Stimulated activated CD4-positive, alpha-beta T cell treated with anti-CD3 and anti-CD28 coated beads, Interleukin-15, amount 100 ng/mL, for 1 hour (primary cell): ENCODE measurements at places on chromosomes 6 and 20.

DNA sequence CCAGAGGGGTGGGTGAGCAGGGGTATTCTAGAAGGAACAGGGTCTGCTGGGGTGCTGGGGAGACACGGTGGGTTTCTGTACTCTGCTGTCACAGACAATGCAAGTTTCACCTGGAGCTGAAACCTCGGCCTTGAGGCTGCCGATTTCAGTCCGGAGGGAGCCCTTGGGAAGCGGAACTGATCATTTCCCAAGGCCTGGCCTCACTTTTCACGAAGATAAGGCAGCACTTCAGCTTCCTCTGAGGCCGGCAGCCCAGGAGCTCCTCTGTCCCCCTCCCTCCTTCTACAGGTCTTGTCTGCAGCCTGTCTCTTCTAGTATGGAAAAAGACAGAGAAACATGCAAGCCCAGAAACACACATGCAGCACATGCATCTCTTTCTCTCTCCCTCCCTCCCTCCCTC lies 242.1 kb downstream of the CDC5L start:
- DNase-seq = no peak

- no peak for DNase-seq
Observed at GRCh38 chr6:38131527-38131965, 312.0 kb downstream of the ZFAND3 start.

DNA sequence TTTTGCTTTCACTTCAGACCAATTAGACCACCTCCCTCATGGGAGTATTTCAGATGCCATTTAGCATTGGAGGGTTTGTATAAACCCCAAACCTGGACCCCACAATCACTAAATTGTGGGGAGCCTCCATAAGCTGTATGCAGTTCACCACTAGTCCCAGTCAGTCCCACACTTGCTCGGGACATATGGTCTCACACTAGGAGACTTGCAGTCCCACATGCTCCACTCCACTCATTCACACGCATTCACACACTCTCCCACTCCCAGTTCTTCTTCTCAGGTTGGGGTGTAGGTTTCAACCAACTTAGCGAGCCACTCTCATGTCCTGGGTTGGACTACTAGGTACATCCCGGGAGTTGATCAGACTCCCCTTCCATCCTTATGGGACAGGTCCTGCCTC lies 84.5 kb upstream of the GPR6 start:
- DNase-seq = no peak

GRCh38 chr6:88298066-88298845 lies 132.1 kb upstream of the CNR1 start:
- no peak for DNase-seq

DNA sequence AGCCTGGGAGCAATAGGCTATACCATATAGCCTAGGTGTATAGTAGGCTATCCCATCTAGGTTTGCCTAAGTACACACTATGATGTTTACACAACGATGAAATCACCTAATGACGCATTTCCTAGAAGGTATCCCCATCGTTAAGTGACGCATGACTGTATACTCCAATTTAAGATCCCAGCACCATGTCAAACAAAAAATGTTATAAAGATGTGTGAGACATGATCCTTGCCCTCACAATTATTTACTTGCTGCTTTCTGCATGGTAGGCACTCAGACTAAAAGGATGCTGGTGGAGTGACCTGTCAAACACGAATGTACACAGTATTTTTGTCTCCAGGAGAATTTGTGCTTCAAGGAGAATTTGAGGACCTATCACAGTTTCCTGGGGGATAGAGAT lies 32.3 kb downstream of the SNAP25 start:
- no peak for DNase-seq

DNA sequence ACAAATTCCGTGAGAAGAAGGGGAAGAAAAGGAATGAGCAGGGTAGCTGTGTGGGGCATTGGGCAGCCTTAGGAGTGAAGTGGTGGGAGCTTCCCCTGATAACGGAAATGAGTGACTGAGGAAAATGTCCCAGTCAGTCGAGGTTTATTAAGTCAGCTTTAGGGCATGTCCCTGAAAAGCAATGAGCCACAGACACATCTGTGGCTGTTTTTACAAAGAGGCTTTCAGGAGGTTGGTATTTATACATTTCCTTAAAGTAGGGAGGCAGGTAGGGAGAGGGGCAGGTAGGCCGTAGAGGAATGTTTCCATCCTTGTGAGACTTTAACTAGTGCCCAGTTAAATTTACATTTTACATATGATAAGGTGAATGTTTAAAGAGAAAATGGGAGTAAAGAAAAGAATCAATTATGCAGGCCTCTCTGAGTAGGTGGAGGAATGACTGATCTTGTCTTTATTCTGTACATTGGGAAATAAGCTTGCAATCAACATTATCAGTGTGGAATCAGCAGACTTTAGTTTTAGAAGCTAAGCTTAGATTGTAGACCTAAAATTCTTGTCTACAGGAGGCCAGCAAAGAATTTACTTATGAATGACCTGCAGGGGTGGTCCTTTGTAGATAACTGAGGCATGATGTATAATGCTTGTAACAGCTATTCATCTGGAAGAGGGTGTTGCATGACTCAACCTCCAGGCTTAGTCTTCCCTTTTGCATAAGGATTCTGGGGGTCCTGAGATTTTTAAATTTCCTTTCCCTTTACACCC lies 18.5 kb downstream of the SLC22A2 start:
- no peak for DNase-seq

DNA sequence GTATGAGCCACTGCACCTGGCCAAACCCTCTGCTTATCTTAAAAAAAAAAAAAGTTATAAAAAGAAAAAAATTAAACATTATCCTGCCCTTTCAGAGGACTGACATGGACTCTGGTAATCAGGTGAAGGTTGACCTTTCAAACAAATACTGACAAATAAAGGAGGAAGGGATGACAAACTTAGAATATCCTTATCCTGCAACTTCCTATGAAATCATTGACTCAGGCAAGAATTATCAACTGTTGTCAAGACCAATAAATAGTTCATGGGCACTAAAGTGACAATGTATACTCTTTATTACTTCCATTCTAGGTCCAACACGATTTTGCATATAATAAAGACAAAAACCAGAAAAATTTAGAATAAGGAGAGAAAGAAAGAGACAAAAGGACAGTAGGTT lies 117.9 kb downstream of the KIF16B start:
- DNase-seq = no peak

DNA sequence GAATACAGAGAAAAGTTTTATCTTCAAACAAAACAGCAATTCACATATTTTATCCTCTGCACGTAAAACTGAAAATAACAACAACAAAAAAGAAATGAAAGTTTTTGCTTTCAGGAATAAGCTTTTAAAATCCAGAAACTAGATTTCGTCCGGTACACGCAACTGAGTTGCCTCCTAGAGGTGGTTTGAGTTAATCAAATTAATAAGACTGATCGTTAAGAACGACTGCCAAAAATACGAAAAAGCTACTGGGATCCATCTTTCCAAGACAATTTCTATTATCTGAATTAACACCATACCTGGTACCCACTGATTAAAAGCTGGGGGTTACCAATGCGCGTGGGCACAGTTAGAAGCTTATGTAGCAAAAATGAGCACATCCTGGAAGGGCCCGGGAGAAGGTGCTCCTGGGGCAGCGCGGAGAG lies 669 bp downstream of the PDCD2 start:
- no peak for DNase-seq

- DNase-seq = no peak
Observed at GRCh38 chr6:37809197-37809543, 10.4 kb upstream of the ZFAND3 start.

- no peak for DNase-seq
Observed at GRCh38 chr20:20463933-20464374, 96.0 kb downstream of the INSM1 start.

GRCh38 chr6:18204691-18205090 lies 49.5 kb downstream of the KDM1B start:
- DNase-seq = no peak

GRCh38 chr6:99739526-99739925 lies 132.9 kb downstream of the PRDM13 start:
- DNase-seq = no peak

DNA sequence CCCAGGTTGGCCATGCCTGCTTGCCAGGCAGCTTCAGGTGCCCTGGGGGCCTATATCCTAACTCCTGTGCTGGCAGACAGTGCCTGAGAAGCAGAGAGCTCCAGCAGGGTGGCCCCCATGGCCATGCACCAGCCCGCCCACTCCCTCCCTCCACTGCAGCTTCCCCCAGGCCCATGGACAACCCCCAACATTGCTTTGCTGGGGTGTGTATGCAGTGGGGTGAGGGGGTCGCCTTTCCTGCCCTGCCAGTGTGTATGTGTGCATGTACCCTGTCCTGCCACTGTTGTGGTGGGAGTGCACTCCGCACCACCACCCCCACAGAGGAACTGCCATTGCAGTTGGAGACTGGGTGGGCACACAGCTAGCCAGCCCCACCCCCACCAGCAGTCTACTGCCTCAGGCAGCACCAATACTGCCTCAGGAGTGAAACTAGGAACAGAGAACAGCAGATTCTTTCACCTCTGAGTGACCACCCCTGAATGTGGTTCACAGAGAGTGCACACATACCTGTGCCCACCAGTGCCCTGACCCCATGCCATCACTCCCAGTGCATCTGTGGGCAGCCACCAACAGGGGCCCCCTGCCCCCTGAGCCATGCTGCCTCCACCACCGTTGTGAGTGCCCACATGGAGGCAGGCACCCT lies 151.1 kb downstream of the LRRC1 start:
- DNase-seq = no peak

DNA sequence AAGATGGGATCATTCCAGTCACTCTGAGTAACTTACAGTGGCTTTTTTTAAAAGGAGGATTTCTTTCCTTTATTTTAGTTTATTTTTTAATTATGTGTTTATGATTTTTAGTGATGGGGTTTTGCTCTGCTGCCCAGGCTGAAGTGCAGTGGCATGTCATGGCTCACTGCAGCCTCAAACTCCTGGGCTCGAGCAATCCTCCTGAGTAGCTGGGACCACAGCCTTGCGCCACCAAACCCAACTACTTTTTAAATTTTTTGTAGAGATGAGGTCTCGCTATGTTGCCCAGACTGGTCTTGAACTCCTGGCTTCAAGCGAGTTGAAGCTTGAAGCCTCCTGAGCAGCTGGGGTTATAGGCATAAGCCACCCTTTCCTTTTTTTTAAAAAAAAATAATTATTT lies 31.8 kb upstream of the PHACTR3 start:
- no peak for DNase-seq

DNA sequence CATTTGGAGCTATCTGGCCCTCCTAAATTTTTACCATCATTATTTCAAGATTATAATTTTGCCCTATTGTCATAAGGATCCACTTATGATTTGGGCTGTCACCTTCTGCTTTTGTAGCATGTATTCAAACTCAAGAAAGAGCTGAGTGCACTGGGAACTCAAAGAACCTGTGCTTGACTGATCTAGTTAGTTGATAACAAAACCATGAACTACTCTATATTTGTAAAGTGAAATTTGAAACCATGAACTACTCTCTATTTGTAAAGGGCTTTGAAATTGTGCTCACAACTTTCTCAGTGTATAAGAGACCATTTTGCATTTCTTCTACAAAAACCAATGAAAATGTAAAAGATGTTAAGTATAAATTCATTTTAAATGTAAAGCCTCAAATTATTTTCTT lies 77.5 kb upstream of the POPDC3 start:
- no peak for DNase-seq

DNA sequence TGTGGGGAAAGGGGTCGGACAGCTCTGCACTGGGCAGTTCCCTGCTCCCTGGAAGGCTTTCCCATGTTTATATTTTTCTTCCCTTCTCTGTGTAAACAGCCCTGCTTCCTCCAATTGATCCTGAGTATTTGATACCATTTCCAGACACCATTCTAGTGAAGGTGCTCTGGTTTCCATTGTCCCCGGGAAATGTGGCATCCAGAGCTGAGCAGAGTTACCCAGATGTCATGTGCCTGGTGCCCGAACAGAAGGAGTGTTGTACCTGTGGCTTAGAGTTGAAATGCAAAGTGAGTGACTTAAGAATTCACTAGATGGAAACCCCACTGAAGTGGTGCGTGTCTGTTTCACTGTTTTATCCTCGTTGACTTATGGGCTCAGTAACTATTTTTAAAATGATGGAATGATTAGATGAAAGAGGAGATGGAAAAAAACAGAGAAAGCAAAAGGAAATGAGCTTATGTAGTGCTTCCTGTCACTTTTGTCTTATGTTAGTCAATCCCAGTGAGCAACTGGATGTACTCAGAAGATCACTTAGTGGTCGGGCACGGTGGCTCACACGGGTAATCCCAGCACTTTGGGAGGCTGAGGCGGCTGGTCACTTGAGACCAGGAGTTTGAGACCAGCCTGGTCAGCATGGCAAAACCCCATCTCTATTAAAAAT lies 83.8 kb downstream of the SASH1 start:
- no peak for DNase-seq

GRCh38 chr6:8100159-8100854 lies 2.0 kb downstream of the EEF1E1 start:
- no peak for DNase-seq

DNA sequence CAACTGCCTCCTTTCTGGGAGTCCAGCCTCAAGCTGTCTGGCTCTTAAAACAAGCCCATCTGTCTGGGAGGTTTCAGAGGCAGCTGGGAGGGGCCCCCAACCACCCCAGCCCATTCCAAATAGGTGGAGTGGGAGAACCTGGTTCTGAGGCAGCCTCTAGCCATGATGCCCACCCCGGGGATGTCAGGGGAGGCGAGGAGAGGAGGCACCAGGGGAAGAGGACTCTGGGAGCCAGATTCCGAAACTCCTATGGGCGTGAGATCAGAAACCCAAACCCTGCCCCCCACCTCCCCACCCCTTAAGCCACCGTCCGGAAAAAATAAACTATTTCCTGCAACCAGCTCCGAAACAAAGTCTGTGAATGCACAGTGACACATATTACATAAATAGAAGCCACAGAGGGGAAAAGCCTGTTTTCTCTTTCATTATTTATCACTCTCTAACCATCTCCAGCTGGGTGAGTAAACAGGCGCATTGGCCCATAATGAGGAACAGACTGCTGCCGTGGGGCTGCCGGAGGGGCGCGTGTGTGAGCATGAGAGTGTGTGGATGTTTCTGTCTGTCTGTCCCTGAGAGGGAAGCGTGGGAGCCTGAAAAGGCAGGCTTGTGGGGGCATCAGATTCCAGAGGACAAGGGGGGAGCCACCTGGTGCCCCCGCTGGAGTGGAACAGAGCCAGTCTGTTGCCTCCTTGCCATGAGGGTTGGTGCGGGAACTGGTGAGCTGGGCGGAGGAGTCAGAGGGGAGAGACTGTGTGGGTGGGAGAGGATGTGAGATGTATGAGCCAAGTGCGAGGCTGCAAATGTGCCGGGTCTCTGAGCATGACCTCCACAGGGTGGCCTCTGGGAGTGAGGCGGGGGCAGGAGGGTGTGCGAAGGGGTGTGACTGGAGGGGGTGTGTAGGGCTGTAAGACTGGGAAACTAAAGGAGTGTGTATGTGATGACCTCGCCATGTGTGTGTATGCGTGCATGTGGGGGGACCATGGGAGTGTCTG lies 14.3 kb upstream of the FOXP4 start:
- DNase-seq = no peak
